Stimulated activated CD4-positive, alpha-beta T cell treated with anti-CD3 and anti-CD28 coated beads, TNF-alpha, amount 100 ng/mL, for 24 hours (primary cell): ENCODE measurements at places on chromosomes 11 and 22.

- DNase-seq = no peak
Observed at GRCh38 chr11:32032052-32032451, 58.8 kb upstream of the RCN1 start.

- no peak for DNase-seq
Observed at GRCh38 chr11:14636119-14636518, 7.5 kb upstream of the PDE3B start.

DNA sequence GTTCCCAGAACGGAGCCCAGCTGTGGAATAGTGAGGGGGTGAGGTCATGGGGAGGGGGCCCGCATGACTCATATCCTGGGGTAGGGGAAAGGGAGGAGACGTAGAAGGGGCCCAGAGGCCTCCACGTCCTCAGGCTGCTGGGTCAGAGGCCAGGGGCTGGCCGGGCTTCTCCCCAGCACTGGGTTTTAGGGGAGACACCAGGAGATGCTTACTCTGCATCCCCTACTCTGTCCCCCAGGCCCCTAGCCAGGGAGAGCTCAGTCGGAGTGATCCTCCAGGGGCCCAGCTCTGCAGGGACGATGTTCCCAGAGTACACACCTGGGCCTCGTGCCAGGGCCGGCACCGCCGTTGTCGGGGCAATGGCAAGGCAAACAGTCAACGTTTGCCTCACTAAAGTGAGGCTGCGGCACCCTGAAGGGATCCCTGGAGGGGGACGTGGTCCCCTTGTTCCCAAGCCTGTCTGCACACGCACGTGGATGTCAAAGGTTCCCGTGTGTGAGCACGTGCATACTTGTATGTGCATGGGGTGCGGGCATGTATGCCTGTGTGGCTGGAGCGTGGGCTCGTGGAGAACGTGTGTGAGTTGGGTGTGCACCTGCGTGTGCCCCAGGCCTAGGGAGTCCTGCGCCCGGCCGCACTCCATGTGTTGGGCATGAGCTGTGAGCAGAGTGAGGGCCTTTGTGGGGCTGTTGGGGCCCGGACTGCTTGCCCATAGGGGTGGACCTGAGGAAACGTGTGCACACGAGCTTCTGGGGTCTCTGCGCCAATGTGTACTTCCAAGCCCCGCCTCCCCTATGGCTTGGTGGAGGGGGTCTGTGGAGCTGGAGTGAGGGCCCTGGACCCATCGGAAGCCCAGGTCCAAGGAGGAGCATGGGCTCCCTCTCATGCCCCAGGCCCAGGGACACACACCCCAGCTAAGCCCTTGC is 14.2 kb downstream of the PRR33 start:
- DNase-seq = no peak

- no peak for DNase-seq
Observed at GRCh38 chr11:66318600-66318970, 1.7 kb upstream of the CD248 start.

GRCh38 chr22:29069463-29069862 is 3.4 kb upstream of the KREMEN1 start:
- DNase-seq = no peak

DNA sequence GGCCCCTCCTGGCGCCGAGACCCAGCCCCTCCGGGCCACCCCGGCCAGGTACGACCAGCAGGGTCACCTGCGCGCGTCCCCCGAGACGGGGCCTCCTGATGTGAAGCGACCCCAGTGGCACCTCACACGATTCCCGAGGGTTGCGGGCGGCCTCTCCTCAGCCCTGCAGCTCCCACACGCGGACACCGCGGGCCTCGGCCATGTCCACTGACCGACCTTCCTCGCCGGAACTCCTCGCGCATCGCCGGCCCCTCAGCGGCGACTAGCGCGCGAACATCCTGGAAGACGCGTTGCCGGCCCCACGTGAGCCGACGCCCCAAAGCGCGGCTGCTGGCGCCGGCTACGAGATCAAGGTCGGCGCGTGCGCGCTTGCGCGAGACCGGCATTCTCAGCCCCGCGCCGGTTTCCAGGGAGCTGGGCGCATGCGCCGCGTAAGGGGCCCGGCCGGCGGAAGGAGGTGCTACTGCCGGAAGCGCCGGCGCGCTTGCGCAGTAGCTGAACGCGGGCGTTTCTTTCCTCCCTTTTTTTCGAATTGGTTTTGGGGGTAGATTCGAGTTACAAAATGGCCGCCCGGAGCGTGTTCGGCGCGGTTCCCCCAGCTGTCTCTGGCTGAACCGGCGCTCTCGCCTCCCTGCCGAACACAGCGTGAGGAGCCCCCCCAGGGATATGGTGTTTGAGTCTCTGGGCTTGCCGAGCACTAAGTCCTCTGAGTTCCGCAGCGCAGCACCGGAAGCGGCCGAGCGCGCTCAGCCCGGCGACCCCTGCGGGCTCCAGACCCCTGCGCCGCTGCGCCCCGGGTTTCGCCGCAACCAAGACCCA is at the start of gene NUP50:
NUP50 (plus strand) TSS at position 475 of the 819 bp plus-strand sequence. CDS start 4,253 bp downstream, outside the sequence.
- DNase-seq = peak; percentile 94

DNA sequence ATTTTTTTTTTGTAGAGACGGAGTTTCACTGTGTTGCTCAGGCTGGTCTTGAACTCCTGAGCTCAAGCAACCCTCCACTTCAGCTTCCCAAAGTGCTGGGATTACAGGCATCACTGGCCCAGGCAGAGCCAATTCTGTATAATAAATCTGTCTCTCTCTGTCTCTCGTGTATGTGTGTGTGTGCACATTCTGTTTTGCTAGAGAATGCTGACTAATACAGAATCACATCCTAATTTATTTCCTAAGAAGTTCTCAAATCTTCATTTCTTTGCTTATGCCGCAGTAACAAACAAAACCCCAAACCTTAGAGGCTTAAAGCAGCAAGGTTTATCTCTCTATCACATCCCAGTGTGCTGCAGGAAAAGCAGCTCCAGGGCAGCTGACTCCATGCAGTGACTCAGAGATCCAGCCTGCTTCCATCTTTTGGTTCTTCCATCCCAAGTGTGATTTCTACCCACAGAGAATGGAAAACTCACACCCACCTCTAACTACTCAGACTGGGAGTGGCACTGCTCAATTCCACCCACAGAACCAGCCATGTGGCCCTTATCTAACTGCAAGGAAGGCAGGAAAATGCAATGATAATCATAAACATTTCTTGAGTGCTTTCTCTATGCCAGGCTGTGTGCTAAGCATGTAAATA is 35.1 kb upstream of the LRRC10B start:
- no peak for DNase-seq

- DNase-seq = no peak
Observed at GRCh38 chr11:23585416-23586104, 725.3 kb upstream of the CCDC179 start.

- DNase-seq = no peak
Observed at GRCh38 chr11:112509300-112509699, 248.6 kb upstream of the PLET1 start.

DNA sequence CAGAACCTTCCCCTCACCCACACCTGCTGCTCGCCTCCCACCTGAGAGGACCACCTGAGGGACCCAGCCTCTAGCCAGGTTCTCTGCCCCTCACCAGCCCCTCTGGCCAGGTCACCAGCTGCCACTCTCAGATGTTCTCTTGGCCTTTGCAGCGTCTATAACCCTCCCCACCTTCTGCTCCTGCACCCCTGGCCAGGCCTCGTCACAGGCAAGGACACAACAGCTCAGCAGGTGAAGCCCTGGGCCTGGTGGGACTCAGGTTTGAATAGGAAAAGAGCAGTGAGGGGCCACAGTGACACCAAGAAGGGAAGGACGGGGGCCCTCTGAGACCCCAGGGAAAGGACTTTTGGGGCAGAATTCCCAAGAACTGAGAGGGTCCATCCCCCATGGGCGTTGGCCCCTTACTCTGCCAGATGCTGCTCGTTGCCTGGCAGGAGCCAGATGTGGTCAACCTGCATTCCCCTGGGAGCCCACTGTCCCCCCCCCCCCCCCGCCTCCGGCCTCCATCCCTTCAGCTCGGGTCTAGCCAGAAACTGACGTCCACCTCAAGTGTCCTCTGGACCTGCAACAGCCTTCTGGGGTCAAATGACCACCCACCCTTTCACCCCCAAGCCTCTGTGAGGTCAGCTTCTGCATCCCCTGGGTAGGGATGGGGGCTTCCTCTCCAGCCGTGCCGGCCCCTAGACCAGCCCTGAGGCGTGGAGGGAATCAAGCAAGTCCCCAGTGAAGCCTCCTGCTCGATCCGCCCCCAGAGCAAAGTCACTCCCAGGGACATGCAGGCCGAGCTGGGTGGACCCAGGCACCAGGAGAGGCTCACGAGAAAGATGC is 28.7 kb downstream of the SBF1 start:
- DNase-seq = no peak

- DNase-seq = no peak
Observed at GRCh38 chr22:27135031-27135981, 477.9 kb downstream of the MIAT start.

- DNase-seq = no peak
Observed at GRCh38 chr11:132187814-132188213, 817.4 kb downstream of the NTM start.

GRCh38 chr11:81070948-81071347 is 1630.1 kb upstream of the TENM4 start:
- DNase-seq = no peak

GRCh38 chr11:116471608-116472256 is 301.1 kb downstream of the BUD13 start:
- no peak for DNase-seq

DNA sequence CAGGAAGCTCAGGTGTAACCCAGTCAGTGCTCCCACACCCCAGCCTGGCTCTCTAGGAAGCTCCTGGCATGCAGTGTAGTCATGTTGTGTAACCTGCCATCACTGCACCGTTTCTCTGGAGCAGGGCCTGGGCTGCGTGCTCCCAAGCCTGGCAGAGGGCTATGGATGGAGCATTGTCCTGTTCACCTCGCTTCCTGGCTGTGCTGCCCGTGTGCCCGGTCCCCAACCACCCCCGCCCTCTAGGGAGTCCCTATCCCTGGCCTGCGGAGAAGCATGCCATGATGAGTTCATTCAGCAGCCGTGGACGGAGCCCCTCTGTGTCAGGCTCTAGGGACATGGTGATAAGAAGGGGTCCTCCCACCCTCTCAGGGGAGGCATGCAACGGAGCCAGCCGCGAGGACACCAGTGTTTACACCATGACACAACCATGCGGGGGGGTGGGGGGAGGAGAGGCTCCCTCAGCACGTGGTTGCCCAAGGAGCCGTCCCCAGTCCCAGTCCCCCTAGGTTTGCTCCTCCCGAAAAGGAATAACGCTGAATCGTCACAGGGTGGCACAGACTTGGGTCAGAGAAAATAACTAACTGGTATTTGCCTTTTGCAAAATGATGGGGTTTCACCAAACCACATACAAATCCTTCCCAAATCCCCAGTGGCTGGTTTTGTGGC is 73.1 kb downstream of the FBLN1 start:
- DNase-seq = no peak

DNA sequence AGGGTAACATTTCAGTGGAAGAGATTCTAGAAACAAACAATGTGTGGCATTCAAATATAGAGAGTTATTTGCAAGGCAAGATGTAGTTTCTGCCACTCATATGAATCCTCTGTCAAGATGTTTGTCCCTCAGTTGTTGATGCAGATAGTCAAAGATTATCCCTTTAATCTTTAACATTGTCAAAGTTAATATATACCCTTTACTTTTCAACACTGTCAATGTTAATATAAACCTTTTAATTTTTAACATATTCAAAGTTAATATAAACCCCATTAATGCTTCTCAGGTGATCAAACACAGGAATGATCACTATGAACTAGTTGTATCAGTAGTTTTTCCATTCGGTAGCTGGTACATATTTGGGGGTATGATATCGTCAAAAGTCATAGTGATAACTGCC is 51.9 kb upstream of the PICALM start:
- DNase-seq = no peak

- DNase-seq = no peak
Observed at GRCh38 chr11:98940913-98941312, 79.8 kb upstream of the CNTN5 start.

GRCh38 chr22:49310354-49310753 is 517.3 kb downstream of the BRD1 start:
- DNase-seq = no peak

GRCh38 chr11:124916370-124916710 is 2.7 kb upstream of the HEPN1 start:
- no peak for DNase-seq

DNA sequence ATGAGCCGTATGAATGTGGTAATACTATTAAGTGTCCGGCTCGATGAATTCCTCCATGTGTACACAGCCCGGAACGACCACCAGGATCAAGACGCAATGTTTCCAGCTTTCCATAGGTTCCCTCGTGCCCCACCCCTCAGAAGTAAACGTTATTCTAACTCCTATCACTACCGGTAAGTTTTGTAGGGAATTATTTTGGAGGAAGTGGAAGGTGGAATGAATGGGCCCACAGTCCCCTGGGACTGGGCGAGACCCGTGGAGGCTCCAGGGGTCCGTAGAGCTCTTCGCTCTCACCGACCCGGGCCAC is 720 bp upstream of the FAR1 start:
- DNase-seq = no peak

GRCh38 chr22:48276994-48277867 is 1514.8 kb downstream of the TBC1D22A start:
- no peak for DNase-seq

DNA sequence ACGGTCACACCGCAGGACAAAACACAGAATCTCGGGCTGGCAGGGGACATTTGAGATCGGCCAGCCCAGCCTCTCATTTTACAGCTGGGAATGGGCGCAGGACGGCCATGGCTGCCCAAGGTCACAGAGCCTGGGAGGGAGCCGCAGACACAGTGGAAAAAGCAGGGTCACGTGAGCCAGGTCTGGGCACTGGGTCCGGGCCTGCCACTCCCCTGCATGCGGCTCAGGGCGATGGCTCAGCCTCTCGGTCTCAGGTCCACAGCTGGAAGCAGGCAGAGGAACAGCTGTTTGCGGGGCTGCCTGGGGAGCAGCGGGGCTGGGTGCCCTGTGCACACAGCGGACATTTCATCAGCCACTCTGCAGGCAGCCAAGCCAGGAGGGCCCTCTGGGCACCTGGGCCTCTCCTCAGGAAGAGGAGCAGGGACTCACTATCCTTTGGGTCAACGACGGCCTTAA is 10.4 kb upstream of the PPARA start:
- no peak for DNase-seq

DNA sequence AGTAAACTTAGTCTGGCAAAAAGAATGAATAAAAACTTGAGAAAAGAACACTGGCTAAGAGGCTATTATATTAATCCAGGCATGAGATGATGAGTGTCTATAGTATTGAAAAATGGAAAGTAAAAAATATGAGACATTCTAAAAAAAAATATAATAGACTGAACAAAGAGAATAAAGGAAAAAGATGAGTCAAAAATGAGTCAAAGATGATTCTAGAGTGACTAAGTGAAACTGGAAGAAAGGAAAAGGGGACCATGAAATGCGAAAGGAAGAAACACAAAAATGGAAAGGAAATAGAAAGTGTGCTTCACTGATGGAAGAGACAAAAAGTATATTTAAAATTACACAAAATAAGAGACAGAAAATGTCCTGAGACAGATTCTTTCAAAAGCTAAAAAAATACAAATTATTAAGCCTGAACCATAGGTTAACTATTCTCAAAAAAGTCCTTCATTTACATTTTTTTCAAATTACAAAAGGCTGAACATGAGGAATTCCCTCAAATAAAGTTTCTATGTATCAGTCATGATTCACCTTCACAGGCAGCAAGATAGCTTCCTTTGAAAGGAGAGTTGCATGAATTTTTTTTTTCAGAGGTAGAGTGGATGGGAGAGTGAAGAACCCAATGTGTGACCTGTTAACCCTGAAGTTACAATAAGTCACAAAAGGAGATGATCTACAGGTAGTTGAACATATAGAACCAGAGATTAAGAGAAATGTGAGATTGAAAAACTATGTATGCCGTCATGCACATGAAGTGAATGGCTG is 75.2 kb downstream of the EIF3M start:
- no peak for DNase-seq
